ENCODE measurements at places on chromosomes 12 and 14.

DNA sequence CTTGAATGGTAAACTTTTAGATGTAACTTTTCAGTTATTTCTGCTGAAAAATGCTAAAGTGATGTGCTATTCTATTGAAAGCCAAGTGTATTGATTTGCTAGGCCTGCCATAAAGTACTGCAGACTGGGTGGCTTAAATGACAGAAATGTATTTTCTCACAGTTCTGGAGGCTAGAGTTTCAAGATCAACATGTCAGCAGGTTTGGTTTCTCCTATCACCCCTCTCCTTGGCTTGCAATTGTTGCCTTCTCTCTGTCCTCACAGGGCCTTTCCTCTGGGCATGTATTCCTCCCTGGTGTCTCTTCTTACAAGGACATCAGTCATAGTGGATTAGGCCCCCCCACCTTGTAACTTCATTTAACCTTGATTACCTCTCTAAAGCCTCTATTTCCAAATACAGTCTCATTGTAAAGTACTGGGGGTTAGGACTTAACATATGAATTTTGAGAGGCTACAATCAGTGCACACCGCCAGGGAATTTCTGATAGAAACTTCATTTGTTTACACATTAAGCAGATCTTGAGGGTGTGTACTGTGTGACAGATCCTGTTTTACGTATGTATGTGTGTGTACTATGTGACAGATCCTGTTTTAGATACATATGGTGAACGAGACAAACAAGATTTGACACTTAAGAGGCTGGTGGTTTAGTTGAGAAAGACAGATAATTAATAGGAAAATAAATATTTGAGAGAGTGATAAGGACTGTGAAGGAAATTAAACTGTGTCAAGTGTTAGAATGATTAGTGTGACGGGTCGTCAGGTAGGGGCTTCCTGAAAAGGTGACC, 49.5 kb downstream of the ADIPOR2 start:
- peak; percentile 10 for DNase-seq

GRCh38 chr12:113236539-113237399, 15.5 kb downstream of the TPCN1 start:
- no peak for DNase-seq

- DNase-seq = no peak
These were observed 35.3 kb downstream of the ETV6 start for GRCh38 chr12:11684811-11685210.

- no peak for DNase-seq
These were observed 50.7 kb downstream of the SLC2A13 start for GRCh38 chr12:40055228-40055579.
